Stimulated activated CD8-positive, alpha-beta memory T cell treated with anti-CD3 and anti-CD28 coated beads, Interleukin-15, amount 100 ng/mL, for 4 hours (primary cell): ENCODE measurements at places on chromosomes 6 and 20.

GRCh38 chr6:114049367-114049966, 78.5 kb upstream of the HDAC2 start:
- DNase-seq, result no peak

DNA sequence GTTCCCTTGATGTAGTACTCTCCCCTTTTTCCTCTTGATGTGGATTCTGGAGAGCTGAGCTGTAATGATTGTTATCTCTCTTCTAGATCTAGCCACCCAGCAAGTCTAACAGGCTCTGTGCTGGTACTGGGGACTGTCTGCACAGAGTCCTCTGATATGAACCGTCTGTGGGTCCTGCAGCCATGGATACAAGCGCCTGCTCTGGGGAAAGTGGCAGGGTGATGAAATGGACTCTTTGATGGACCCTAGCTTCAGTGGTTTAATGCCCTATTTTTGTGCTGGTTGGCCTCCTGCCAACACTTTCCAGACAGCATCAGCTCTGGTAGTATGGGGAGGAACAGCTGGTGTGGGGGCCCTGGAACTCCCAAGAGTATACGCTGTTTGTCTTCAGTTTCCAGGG, 216.3 kb downstream of the ADGRG6 start:
- DNase-seq, result no peak

DNA sequence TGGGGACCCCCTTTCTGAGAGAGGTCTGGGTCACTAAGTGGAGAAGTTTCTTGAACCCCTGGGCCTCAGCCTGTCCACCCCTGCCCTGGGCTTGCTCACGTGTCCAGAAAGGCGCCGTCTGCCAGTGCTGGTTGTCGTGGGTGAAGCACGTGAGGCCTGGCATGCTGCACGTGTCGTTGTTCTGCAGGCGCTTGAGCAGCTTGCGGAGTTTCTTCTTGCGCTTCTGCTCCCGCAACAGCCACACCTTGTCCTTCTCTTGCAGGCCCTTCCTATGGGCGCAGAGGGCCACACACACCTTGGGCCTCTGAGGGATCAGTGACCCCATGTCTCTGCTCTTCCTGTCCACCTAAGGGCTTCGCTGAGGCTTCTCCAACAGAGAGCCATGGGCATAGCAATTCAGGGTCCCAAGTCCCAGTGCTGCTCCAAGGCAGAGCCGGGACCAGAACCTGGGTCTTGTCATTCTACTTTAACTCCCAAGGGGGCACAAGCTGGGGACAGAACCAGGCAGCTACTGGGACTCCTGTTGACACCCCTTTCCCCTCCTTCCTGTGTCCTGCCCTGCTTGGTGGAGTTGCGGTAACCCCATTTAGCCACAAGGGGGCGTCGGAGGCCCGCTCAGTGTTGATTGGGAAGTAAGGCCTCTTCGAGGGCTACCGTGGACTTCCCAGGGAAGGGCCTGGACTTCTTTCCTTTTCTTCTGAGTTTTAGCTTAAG, 121.8 kb downstream of the SULF2 start:
- DNase-seq, result peak; percentile 42

- no peak for DNase-seq
These were observed 4.2 kb downstream of the CDK19 start for GRCh38 chr6:110810896-110811586.

GRCh38 chr6:144896289-144896688, 611.2 kb downstream of the UTRN start:
- DNase-seq, result no peak

DNA sequence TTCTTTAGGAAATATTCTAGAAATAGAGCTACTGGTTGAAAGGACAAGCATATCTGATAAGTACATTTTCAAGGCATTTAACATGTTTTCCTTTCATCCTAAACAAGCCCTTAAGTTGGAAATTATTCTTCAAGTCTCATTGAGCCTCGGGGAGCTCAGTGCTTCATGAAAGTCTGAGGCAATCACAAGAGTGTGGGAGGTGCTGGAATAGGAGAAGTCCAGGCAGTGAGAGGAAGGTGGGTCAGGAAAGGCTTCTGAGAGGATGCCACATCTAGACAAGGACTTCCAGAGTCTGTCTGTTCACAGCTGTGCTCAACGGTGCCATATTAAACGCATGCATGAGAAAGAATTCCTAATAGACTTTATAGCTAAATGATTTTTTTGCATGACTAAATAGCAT, 69.8 kb downstream of the CD83 start:
- DNase-seq, result no peak

DNA sequence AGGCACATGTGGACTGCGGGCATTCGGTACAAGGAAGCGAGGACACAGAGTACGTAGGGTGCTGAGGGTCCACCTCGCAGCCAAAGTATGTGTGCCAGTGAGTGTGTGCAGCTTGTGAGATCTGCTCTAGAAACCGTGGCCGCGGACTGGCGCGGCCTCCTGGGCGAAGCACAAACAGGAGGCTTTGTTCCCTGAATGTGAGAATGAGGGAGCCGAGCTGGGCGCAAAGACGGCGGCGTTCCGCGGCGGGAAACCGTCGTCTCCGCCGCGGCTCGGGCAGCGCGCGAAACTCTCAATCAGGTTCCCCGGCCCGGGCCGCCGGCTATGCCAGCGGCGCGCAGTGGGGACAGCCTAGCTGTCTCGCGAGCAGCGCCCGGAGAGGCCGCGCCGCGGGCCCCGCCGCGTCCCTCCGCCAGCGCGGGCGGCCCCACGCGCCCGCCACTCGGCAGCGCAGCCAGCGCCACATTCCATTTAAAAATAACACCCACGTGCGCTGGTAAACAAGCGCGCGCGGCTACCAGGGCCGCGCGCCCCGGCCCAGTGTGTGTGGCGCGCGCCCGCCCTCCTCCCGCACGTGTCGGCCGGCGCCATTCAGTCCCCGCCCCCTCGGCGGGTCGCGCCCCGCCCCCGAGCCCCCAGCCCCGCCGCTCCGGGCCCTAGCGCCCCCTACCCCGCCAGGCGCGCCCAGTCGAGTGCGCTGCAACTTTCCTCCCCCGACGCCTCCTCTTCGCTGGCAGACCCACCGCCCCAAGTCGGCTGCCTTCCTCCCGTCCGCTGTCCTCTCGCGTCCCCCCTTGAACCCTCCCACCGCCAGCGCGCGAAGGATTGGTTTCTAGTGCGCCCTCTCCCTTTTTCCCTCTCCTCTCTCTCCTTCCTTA, 3.0 kb upstream of the FOXO3 start:
- peak; percentile 61 for DNase-seq

- no peak for DNase-seq
These were observed 87.6 kb downstream of the SMOC2 start for GRCh38 chr6:168528474-168529095.

DNA sequence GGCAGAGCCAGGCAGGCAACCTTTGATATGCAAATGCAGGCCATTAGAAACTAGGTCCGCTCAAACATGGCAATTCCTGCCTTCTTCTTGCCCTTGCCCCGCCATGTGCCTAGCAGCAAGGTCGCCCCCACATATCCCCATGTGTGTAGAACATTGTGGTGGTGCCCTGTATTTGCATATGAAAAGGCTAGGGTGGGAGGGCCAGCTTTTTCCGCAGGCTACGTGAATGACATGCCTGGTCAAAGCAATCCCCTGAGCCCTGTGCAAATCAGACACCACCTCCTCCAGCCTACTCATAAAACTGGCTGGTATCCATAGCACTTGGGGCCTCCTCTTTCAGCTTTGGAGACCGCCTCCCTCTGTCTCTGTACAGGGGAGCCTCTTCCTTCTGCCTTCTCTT, 31.6 kb downstream of the GSTA2 start:
- no peak for DNase-seq

DNA sequence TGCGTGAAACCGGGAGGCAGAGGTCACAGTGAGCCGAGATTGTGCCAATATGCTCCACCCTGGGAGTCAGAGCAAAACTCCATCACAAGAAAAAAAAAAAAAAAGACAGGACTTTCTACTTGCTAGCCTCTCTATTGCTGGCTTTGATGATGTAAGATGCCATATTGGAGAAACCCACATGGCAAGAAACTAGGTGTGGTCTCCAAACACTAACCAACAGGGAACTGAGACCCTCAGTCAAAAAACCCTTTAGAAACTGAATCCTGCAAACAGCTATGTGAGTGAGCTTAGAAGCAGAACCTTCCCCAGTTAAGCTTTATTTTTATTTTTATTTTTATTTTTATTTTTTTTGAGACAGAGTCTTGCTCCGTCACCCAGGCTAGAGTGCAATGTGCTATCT, 18.4 kb upstream of the ZBTB22 start:
- DNase-seq, result no peak

- no peak for DNase-seq
These were observed 108.5 kb upstream of the RALGAPA2 start for GRCh38 chr20:20820785-20821483.

DNA sequence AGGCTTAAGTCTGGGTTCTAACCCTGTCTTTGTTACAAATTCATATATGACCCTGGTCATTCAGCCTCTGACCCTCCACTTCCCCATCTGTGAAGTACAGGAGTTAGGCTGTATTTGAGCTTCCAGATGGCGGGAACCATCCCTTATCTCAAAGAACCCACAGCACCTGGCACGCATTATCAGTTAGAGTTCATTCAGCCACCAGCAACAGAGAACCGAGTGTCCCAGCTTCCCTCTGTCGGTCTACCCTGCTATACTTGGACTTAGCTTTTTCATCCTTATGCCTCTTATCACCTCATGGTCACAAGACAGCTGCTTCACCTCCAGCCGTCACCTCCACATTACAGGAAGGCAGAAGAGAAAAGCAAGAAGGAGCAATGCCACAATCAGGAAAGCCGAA, 147.8 kb downstream of the EYA2 start:
- no peak for DNase-seq

DNA sequence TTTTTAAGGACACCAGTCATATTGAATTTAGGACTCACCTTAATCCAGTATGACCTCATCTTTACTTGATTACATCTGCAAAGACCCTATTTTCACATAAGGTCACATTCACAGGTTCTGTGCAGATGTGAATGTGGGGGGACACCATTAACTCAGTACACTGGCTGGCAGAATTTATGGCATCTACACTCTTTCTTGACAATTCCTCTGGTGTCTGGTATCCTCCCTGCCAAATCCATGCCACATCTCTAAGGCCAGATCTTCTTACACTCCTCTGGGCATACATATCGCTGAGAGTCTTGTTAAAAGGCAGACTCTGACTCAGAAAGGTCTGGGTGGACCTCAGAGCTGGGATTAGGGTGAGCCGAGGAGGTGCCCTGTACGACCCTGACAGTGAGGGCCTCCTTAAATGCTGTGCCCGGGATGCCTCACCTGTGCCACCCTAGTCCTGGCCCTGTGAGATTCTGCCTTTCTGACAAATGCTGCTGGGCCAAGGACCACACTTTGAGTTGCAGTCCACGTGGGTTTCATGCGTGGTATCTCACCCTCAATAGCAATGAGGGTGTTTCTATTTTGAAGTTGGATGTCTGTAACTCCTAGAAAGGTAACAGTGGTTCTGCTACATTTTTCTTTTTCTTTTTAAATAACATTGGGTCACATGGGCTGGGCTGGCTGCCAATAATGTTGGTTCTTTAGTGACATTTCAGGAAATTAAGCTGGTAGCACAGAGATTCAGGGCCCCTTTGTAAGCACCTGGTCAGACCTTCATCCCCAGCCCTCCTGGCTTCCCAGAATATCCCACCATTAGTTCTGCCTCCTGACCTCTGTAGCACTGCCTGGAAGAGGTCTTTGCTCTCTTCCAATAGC, 17.2 kb upstream of the LRRN4 start:
- DNase-seq, result no peak

DNA sequence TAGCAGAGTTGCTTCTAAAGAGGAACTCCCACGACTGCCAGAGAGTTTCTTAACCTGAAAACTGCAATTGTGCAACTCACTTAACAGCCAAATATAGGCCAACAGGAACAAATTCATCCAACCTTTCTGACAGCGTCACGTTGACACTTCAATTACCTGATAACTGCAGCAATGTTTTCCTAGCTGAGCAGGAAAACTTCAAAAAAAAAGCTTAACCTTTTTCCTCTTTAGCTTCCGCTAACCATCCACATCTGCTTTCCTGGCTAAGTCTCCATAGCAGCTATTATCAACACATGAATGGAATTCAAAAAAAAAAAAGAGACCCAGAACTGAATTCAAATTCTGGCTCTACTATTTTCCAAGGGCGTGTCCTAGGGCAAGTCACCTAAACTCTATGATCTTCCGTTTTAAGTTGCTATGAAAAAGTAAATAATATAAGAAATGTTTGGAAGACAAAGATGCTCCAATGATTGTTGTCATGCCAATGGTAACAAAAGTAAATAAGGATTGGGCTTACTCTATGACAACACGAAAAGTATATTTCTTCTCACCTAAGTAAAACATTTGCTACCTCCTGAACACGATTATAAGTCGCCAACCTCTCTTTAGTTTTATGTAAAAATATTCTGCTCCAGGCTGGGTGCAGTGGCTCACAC, 524.6 kb upstream of the JARID2 start:
- DNase-seq, result no peak

DNA sequence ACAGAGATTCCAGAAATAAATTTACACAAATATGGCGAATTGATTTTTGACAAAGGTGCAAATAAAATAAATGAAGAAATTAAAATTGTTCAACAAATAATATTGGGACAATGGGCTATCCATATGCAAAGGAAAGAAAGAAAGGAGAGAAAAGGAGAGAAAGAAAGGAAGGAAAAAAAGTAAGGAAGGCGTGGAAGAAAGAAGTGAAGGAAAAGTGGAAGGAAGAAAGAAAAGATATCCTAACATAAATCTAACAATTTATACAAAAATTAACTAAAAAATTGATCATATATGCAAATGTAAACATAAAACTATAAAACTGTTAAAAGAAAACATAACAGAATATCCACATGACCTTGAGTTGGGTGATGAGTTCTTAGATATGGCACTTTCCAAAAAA, 78.7 kb upstream of the ZNF184 start:
- no peak for DNase-seq

- no peak for DNase-seq
These were observed 31.9 kb downstream of the MARCKS start for GRCh38 chr6:113888956-113889630.

DNA sequence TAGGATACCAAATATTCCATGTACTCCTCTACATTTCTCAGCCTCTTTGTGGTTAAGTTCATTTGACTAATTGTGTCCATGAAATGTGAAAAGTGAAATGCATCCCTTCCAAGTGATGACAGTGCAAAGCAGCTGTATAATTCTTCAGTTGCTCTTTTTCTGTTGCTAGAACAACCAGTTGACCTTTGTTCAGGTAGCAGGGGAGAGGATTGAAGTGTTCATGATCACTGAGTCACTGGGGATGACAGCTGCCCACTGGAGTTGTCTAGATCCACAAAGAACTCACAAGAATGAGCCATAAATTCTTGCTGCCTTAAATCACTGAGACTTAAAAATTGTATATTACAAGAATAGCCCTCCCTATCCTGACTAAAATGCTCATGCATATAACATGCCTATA, 254.6 kb downstream of the EPHA7 start:
- DNase-seq, result no peak

GRCh38 chr6:99330159-99330558, 19.3 kb downstream of the FAXC start:
- peak; percentile 3 for DNase-seq

DNA sequence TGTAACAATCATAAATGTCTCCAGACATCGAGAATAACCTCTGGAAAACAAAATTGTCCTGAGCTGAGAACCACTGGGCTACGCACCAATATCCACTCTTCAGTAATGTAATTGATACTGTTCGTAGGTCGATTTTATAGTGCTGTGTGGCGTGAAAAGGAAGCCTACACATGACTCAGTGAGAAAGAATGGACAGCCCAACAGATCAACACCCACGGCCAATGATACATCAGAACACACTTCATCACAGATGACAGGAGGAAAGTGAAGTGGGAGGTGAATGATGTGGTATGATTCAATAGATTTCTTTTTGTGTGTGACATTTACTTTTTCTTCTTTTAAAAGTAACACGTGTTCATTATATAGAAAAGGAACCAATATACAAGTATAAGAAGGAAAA, 93.5 kb downstream of the RPS12 start:
- no peak for DNase-seq
